ENCODE measurements at places on chromosomes 16 and 17. TPM values are rescaled to one million over a fixed set of nuclear protein-coding genes. Genes with fewer than 3 reads are reported as not detected.

Gene MT1E
- polyA plus RNA-seq, result 55.8 TPM

Gene NHERF1
- polyA plus RNA-seq, result 79.1 TPM

DNA sequence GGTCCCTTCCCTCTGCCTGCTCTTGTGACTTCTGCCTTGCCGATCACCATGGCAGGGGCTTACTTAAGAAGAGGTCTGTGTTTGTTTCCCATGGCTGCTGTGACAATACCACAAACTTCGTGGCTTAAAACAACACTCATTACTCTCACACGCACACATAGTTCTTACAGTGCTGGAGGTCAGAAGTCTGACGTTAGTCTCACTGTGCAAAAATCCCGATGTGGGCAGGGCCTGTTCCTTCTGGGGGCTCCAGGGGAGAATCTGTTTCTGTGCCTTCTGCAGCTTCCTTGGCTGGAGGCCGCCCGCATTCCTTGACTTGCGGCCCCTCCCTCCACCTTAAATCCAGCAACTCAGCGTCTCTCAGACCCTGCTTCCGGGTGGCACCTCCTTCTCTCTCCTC is 249.2 kb upstream of the GSE1 start:
- DNase-seq, result no peak
- no peak overlapping the region for H3K4me3 ChIP-seq
- H3K27me3 ChIP-seq, result no peaks in the 10 kb centered on the region
- peaks cover 55% of the 10 kb centered on the region for H3K4me1 ChIP-seq
- H3K27ac ChIP-seq, result no peak overlapping the region

DNA sequence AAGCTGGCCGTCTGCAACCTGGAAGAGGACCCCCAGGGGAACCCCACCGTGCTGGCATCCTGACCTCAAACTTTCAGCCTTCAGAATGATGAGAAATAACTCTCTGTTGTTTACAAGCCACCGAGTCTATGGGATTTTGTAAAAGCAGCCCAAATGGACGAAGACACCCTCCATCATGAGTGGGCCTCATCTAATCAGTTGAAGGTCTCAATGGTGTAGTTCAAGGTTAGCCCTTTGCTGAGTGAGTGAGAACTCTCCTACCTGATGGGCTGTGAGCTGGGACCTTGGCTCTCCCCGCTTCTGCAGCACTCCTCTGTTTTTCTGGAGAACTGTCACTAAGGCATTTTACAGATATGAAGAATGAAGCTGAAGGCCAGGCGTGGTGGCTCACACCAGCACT is 325.9 kb upstream of the TNRC6C start:
- peaks cover 2% of the 10 kb centered on the region for H3K27me3 ChIP-seq
- no peaks in the 10 kb centered on the region for H3K36me3 ChIP-seq
- H3K27ac ChIP-seq, result no peak overlapping the region
- DNase-seq, result no peak
- H3K4me3 ChIP-seq, result no peak overlapping the region
- H3K4me1 ChIP-seq, result peaks cover 15% of the 10 kb centered on the region

Gene SCGB1C2
- polyA plus RNA-seq, result not detected

GRCh38 chr17:60510031-60510430 is 16.0 kb downstream of the APPBP2 start:
- peaks cover 14% of the 10 kb centered on the region for H3K36me3 ChIP-seq
- DNase-seq, result no peak
- H3K4me3 ChIP-seq, result no peak overlapping the region
- H3K27ac ChIP-seq, result no peak overlapping the region
- no peaks in the 10 kb centered on the region for H3K4me1 ChIP-seq
- no peaks in the 10 kb centered on the region for H3K27me3 ChIP-seq

- no peak for DNase-seq
- H3K27me3 ChIP-seq, result no peaks in the 10 kb centered on the region
- H3K27ac ChIP-seq, result no peak overlapping the region
- H3K4me3 ChIP-seq, result no peak overlapping the region
- peaks cover 37% of the 10 kb centered on the region for H3K4me1 ChIP-seq
Measured at GRCh38 chr17:2935632-2936031, 127.8 kb downstream of the OR1D5 start.

Gene ADAMTS18
- 10.2 TPM for polyA plus RNA-seq

GRCh38 chr17:79563237-79564013 is 47.4 kb downstream of the RBFOX3 start:
- DNase-seq, result no peak
- no peak overlapping the region for H3K27ac ChIP-seq
- peaks cover 3% of the 10 kb centered on the region for H3K36me3 ChIP-seq
- peaks cover 23% of the 10 kb centered on the region for H3K4me1 ChIP-seq

GRCh38 chr17:38540514-38541045 is 65.2 kb downstream of the SRCIN1 start:
- H3K27me3 ChIP-seq, result no peaks in the 10 kb centered on the region
- H3K4me1 ChIP-seq, result no peaks in the 10 kb centered on the region
- peaks cover 60% of the 10 kb centered on the region for H3K36me3 ChIP-seq
- no peak overlapping the region for H3K27ac ChIP-seq
- no peak overlapping the region for H3K4me3 ChIP-seq

Gene SOX8
- polyA plus RNA-seq, result 166 TPM

DNA sequence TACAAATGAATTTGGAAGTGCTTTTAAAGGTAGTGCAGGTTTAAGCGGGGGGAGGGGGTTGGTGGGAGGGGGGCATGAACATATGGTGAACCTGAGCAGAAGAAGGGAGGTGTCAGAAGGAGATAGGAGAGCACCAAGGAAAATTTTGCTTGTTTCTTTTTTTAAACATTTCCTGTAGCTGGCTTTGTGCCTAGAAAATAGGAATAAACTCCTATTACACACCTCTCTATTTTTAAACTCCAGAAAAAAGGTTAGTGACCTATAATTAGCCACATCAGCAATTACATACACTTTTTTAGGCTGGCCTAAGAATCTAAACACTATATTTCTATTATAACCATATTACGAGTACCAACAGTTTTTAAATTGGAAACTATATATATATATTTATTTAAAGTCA is 159.1 kb downstream of the SKAP1 start:
- H3K4me1 ChIP-seq, result no peaks in the 10 kb centered on the region
- no peak for DNase-seq
- no peaks in the 10 kb centered on the region for H3K27me3 ChIP-seq
- H3K27ac ChIP-seq, result no peak overlapping the region

DNA sequence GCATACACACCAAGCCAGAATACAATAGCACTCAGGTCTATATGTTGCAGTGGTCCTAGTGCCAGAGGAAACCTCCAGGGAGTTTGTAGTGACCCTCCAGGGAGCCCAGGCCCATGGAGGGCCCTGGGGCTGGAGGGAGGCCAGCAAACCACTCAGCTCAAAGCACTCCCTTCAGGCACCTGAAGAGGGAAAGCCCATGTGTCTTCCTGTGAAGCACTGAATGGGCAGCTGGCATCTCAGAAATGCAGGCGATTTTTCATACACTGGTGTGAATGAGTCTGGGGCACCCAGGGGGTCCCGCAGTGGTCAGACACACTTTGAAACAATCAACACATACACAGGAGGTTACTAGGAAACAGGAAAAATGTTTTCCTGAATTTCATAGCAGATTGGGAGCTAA is 12.8 kb downstream of the TBC1D26 start:
- H3K4me3 ChIP-seq, result no peak overlapping the region
- DNase-seq, result no peak
- no peak overlapping the region for H3K27ac ChIP-seq

Gene GFER
- polyA plus RNA-seq, result 36.1 TPM

GRCh38 chr17:46044286-46044928 is 45.4 kb downstream of the STH start:
- H3K4me3 ChIP-seq, result no peak overlapping the region
- peaks cover 23% of the 10 kb centered on the region for H3K36me3 ChIP-seq

GRCh38 chr16:27381974-27382855 is 19.8 kb upstream of the IL21R start:
- no peak overlapping the region for H3K27ac ChIP-seq
- no peaks in the 10 kb centered on the region for H3K36me3 ChIP-seq
- no peak overlapping the region for H3K4me3 ChIP-seq
- no peak for DNase-seq

DNA sequence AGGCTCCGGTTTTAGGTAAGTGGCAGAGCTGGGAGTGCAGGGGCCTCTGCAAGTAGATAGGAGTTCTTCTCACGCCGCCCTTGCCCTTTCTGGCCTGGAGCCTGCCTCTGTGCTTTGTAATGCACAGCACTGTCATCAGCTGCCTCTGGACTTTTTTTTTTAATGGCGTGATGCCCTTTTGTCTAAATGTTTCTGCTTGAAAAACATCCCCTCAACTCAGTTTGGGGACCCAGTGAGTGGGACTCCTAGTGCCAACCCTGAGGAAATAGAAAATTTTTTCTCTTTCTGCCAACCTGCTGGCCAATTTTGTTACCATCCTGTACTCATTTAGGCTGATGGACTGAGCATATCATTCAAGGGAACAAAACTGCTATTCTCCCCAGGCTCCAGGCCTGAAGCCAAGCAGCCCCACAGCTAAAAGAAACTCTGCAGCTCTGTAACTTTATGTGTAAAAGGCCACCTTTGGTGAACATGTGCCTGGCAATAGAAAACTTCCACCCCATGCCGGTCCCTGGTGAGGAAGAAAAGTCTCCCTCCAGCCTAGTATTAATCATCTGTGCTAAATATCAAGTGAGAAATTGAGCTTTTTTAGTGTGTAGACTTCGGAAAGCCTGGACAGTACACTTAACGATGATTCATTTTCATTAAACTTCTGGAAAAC is 22.5 kb downstream of the SLC6A2 start:
- no peak overlapping the region for H3K4me3 ChIP-seq
- H3K36me3 ChIP-seq, result no peaks in the 10 kb centered on the region
- no peaks in the 10 kb centered on the region for H3K27me3 ChIP-seq

Gene HBA2
- polyA plus RNA-seq, result 1,794 TPM

Gene ZG16B
- 0.32 TPM for polyA plus RNA-seq

DNA sequence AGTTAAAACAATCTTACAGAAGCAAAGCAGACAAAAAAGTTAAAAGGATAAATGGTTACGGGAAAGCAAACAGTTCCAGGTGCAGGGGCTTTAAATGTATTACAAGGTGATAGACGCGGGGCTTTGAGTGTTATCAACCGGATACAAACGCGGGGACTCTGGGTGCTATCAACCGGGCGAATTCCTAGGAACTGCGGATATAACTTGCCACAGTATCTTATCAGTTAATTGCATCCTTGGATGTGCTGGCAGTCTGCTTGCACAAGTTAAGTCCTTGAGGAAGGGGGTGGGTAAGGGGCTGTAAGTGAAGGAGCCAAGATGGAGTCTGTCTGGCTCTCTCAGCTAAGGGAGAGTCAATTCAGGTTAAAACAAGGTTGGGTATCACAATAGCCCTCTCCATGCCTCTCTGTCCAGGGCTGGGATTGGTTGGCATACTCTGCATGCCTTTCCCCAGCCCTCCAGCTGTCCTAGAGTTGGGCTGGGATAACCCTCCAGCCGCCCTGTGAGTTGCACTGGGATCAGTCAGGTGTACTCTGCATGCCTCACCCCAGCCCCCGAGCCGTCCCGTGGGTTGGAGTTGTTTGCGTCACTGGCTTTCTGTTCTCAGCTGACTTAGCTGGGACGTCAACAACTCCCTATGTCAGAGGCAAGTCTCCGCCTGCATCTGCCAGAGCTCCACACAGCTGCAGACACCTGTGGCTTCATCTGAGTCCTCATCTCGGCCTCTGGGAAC is 40.9 kb downstream of the TMEM235 start:
- DNase-seq, result no peak
- no peak overlapping the region for H3K4me3 ChIP-seq
- peaks cover 26% of the 10 kb centered on the region for H3K4me1 ChIP-seq
- no peaks in the 10 kb centered on the region for H3K36me3 ChIP-seq
- peaks cover 20% of the 10 kb centered on the region for H3K27me3 ChIP-seq

DNA sequence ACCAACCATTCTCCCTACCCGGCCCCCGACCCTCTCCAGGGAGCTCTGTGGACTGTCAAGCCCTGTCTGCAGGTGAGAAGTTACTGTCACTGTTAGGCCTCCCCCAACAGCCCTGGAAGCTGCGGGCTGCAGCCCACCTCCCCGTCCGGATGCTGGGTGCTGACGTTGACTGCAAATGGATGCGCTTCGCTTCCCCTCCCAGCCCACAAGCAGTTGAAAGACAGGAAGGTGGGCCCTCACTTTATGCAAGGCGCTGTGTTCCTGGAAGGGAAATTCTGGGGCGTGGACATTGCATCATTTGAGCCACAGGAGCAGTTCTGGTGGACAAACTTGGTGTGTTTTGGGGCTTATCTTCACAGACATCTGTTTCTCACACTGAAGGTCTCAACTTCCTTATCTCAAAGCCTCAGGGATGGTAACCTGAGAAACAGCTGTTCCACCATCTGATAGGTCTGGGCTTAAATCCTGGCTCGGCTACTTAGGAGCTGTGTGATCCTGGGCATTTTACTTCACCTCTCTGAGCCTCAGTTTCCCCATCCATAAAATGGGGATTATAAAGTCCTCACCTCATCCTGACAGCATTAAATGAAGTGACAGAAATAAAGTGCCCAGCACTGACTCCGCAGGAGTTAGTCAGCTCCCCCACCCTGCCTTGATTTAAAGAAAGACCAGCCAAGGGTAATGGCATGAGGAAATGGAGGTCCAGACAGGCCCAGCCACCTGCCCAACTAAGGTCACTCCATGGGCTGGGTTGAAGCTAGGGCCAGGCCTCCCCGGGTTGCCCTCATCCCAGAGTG is 4.6 kb upstream of the DRC7 start:
- H3K27me3 ChIP-seq, result no peaks in the 10 kb centered on the region
- H3K36me3 ChIP-seq, result no peaks in the 10 kb centered on the region
- DNase-seq, result no peak
- no peak overlapping the region for H3K27ac ChIP-seq

Gene TRPV3
- polyA plus RNA-seq, result 2.8 TPM

- peak; percentile 92 for DNase-seq
- H3K4me3 ChIP-seq, result peak overlapping the region; percentile 35
- peak overlapping the region; percentile 47 for H3K27ac ChIP-seq
- no peaks in the 10 kb centered on the region for H3K36me3 ChIP-seq
Measured at GRCh38 chr17:81487487-81488275, 24.9 kb downstream of the ACTG1 start.

Gene ACE
- polyA plus RNA-seq, result 15.4 TPM
